Iris pigment epithelial cell (primary cell): ENCODE measurements at places on chromosomes 5 and 9.

- DNase-seq: peak; percentile 9
Measured at GRCh38 chr5:79774171-79774854, 84.7 kb downstream of the CMYA5 start.

DNA sequence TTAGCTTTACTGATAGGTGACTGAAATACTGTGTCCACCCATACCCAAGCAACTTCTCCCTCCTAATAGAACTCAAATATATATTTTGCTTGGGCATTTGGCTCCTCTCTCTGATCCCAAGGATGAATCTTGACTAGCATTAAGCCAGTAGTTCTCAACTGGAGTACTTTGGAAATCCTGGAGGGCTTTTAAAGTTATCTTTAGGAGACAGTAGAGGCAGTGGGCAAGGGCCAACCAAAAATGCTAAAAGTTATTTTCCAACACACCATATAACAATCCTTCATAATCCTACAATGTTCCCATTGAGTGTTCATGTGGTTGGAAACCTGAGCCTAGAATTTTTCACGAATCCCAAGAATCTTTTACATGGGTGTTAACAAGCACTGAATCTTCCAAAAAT is 11.1 kb upstream of the ETF1 start:
- DNase-seq: no peak

- peak; percentile 94 for DNase-seq
Measured at GRCh38 chr9:70466976-70467561, 52.6 kb upstream of the KLF9 start.

DNA sequence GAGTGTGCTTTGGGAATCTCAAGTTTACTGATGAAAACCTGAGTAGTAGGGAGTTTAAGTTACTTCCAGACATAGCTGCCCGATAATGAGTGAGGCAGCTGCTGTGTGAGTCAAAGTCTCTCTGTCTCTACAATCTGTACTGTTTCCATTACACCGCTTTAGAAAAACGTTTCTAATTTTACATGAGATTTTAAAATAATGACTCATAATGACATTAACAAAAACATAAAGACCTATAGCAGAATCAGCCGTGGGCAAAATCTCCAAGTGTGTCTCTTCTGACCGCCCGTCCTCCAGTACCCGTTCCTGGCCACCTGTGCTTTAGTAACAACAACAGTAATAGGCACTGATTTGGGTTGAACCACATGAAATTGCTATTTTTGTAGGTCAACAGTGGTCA is 69.6 kb upstream of the PRRC1 start:
- peak; percentile 75 for DNase-seq

GRCh38 chr5:119458911-119459632 is 6.8 kb downstream of the HSD17B4 start:
- no peak for DNase-seq

DNA sequence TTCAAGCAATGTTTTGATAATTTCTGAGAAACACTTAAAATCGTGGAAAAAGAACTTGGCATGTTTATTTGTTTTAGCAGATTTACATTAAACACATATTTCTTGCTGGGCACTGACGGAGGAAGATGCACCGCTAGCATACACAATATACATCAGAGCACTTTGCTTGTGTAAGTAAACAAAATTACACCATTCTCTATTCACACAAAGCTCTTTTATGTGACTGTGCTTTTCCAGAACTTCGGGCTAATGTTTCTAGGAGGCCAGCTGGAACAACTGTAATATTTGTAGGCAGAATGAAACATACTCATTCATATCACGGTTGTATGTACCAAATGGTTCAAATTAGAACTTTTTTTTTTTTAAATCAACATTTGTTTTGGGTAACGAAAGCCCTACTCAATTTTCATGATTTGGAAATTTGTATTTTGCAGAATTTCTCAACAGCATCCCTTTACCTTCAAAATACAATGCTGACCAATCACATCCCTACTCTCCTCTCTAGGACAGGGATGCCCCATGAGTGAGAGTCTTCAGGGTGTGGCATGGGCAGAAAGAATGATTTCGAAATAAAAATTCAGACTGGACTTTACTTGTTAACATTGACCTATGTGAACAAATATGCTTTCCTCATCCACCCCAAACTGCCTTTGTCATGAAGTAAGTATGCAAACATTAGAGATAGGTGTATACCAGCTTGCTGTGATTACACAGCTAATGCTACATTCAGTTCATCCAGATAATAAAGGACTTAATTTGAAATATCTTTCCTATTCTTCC is 425.1 kb downstream of the BNC2 start:
- DNase-seq: peak; percentile 78

DNA sequence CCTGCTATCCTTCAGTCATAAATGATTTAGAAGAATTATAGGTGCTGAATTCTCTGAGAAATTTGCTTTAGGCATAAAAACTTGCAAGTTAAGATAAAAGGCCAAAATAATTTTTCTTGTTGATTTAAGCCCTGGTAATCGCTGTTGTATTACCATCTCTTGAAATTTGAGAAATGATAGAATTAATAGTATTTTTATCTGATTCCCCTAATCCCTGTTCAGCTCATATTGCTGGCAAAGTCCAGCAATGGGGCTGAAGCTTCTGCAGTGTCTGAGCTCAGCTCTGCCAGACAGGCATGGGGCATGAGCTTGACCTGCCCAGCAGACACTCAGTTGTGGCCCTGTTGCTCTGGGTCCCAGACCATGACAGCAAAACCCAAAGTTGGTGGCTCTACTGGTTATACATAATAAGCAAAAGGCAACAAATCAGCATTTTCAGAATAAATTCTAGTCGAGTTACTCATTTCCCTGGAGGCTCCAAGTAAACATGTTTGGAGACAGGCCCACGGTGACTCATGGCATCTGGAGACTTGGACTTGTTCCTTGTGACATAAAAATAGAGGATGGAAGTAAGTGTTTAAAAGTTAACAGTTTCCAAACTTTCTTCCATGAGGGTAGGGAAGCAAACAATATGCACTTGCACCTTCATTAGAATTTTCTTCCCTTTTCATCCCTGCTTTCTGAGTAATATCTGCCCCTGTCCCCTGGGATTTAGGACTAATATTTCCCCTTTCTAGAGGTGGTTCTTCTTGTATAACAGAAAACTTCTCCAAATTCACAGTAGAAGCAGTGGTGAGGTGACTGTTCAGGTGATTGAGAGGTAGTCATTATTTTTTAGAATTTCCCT is 60.2 kb upstream of the SLC2A8 start:
- peak; percentile 95 for DNase-seq

DNA sequence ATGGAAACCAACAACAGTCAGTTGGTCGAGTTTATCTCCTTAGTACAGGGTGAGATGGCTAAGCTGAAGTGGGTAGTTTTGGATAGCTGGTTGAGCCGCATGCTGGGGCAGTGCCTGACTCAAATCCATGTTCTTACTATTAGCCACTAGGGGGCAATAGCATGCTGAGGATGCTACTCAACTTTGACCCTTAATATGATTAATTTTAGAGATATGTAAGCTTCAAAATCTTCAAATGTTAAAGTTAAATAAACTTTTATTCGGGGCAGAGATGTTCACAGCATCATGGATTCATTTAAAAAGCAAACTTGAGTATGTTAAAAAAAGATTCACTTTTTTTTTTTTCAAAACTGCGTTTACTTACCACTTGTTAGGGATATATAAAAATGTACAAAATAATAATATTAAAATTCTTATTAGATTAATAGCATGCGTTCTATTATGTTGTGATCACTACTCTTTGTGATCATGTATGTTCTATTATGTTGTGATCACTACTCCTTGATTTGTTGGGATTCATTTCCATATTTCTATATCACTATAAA is 57.0 kb downstream of the C9orf153 start:
- peak; percentile 64 for DNase-seq

- DNase-seq: peak; percentile 7
Measured at GRCh38 chr5:107739661-107740060, 68.9 kb upstream of the EFNA5 start.

GRCh38 chr5:62741761-62742160 is 163.1 kb downstream of the LRRC70 start:
- DNase-seq: no peak

- no peak for DNase-seq
Measured at GRCh38 chr9:78357165-78357873, 60.4 kb downstream of the PSAT1 start.

- peak; percentile 79 for DNase-seq
Measured at GRCh38 chr5:59034498-59035186, 451.8 kb downstream of the RAB3C start.

DNA sequence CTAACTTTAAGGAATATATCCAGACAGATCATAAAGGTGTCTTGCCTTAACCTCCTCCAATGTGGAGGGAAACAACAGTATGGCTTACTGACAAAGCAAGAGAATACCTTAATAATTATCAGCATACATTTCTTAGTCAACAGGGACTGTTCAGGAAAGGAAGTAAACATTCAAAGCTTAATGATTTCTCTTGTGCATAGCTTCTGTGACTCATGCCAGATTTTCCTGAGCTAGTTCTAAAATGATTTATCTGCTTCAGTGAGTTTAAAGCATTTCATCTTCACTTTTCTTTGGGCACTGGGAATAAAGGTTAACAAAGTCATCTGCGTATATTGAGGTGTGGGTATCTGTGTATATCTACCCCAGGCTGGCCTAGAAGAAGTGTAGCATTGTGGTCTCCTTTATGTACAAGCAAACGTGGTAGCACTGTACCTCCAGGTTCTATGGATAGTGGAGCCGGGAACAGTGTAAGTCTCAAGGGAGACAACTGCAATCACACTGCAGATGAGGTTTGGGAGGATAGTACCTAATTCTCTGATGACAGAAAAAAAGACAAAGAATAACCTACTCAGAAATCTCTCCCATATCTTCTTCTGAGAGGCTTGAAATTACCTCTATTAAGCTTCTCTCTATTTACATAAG is 284.1 kb downstream of the HCN1 start:
- peak; percentile 45 for DNase-seq
